ENCODE measurements at places on chromosomes 5 and 9.

- no peak for DNase-seq
Observed at GRCh38 chr5:132190161-132190817, 37.4 kb downstream of the P4HA2 start.

DNA sequence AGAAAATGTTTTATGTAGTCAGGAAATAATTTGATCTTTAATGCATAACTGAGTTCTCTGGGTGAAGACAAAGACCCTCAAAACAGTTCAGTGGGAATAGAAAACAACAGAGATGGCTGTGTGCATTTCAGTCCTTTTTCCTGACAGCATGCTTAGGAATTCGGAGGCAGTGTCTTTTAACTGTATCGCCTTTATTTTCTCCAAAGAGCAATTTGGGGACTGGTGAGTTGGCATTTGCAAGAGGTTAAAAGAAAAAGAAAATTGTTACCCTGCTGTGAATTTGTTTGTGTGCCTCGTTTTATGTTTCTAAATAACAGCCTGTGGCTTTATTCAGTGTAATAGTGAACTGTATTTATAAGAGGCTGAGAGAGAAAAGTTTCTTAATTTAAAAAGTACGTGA lies 227.8 kb upstream of the DMAC1 start:
- DNase-seq = no peak

- DNase-seq = no peak
Observed at GRCh38 chr5:132002757-132003156, 8.7 kb downstream of the ACSL6 start.

DNA sequence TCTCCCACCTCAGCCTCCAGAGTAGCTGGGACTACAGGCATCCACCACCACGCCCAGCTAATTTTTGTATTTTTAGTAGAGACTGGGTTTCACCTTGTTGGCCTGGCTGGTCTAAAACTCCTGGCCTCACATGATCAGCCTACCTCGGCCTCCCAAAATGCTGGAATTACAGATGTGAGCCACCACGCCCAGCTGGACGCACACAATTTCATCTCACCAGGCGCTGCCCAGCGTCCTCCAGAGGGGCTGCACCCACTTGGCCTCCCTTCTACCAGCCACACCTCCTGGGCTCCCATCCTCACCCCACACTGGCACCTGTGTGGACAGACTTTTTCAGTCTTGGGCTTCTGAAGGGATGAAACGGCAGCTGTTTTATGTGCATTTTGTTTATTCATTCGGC lies 3.8 kb upstream of the EXOC3 start:
- no peak for DNase-seq

GRCh38 chr9:25442526-25442925 lies 235.7 kb downstream of the TUSC1 start:
- no peak for DNase-seq

- DNase-seq = no peak
Observed at GRCh38 chr5:164358531-164359259, 853.3 kb downstream of the MAT2B start.

All from T-helper 1 cell (primary cell).